ENCODE measurements at places on chromosomes 12 and 14. TPM values are rescaled to one million over a fixed set of nuclear protein-coding genes. Genes with fewer than 3 reads are reported as not detected.
A peak's percentile ranks its signal among the peaks of the same experiment; 100 is the strongest.

- DNase-seq, result no peak
Observed at GRCh38 chr12:28865776-28866175, 283.3 kb upstream of the FAR2 start.

DNA sequence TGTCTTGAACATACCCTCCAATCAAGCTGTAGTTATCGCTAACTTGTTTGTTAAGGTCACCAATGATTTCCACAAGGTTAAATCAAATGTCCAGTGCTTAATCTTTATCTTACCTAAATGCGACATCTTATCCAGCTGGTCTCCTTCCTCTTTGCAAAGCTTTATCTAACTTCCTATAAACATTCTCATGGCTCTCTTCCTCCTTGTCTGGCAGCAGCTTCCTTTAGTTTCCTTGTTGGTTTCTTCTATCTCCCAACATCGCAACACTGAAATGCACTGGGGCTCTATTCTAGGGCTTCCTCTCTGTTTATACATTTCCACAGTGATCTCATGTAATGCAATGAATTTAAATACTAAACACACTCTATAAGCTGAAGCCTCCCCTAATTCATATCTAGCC is 28.7 kb downstream of the UBE2N start:
- DNase-seq, result no peak

GRCh38 chr14:53515276-53515675 is 362.2 kb upstream of the DDHD1 start:
- DNase-seq, result peak; percentile 22

DNA sequence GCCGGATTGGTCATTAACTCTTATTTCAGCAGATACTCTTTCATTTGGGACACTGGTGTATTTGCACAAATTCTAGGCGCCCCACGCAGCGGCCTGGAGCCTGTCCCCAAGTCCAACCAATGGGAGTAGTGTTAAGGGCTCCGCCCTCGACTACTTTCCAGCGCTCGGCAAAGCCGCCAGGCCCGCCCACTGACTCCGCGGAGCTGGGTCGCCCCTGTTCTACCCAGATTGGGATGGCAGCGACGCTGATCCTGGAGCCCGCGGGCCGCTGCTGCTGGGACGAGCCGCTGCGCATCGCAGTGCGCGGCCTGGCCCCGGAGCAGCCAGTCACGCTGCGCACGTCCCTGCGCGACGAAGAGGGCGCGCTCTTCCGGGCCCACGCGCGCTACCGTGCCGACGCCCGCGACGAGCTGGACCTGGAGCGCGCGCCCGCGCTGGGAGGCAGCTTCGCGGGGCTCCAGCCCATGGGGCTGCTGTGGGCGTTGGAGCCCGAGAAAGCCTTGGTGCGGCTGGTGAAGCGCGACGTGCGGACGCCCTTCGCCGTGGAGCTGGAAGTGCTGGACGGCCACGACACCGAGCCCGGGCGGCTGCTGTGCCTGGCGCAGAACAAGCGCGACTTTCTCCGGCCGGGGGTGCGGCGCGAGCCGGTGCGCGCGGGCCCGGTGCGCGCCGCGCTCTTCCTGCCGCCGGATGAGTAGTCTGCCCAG is at the start of gene ACOT6:
Gene ACOT6 (plus strand): TSS at position 179 of the 707 bp plus-strand sequence. CDS start 55 bp downstream, at position 234.
- peak; percentile 82 for DNase-seq

Gene SLC16A7
- total RNA-seq, result 26.2 TPM

DNA sequence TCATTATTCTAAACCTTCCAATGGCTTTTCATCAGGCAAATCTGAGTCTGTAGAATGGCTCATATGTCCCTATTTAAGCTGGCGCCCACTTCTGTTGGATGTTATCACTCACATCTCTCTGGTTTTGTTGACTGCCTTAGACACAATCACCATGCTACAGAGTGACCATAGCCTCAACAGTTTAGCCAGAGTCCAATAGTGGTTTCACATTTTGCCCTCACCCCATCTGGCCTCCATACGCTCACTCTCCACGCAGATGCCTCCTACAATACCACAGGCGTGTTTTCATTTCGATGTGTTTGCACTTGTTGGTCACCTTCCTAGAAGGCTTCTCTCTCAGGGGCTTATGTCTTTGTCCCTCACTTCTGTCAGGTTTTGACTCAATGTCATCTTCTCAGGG is 3.4 kb downstream of the KLRB1 start:
- no peak for DNase-seq

DNA sequence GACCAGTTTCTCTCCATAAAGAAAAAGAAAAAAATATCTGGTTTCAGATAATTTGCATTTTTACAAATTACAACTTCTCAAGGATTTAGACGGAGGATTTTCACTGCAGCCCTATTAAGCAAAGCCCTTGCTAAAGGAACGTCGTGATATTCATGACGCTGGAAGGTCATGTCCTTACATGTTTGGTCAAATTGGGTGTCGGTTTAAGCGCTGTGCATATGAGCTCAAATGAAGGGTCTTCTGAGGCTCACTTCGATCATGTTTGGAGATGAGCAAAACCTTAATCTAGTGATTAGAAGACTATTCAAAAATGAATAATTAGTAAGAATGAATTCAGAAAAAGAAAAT is 67.3 kb upstream of the USP15 start:
- no peak for DNase-seq

DNA sequence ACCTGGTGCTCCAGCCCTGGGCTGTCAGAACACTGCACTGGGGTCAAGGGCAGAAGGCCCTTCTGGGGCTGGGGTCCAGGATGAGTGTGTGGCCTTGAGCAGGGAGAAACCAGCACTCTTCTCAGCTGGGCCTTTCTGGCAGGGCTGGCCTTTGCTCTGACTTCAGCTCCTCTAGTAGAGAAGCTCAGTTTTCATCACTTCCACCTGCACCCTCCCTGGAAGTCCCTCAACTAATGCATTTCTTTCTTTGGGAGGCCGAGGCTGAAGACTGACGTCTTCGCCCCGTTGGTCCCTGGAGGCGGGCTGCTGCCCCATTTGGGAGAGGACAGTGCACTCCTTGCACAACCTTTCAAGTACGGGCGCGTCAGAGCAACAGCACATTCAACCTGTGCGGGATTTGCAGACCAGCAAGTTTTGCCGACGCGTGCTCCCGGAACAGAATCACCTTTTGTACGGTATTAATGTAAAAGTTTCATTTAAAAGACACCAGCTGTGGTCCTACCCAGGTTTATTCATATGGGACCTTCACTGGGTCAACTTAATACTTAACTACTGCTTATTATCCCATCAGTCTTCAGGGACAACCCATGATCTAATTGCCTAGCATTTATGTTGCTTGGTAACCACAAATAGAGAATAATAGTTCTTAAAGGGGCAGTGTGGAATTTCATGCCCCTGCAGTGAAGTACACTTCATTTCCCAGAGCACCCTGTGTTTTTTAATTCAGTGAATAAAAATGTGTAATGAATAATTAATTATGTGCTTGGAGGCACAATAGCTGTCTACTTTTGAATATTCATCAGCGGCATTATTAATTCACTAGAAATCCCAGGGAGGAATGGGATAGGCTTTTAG is 134.8 kb upstream of the VRK1 start:
- DNase-seq, result peak; percentile 43

GRCh38 chr14:44109036-44109435 is 398.0 kb downstream of the FSCB start:
- no peak for DNase-seq

- DNase-seq, result no peak
Observed at GRCh38 chr12:31331242-31331641, 5.3 kb upstream of the SINHCAF start.

Gene NT5DC3
- total RNA-seq, result 16.0 TPM

- DNase-seq, result no peak
Observed at GRCh38 chr14:28398506-28398905, 368.1 kb upstream of the FOXG1 start.

DNA sequence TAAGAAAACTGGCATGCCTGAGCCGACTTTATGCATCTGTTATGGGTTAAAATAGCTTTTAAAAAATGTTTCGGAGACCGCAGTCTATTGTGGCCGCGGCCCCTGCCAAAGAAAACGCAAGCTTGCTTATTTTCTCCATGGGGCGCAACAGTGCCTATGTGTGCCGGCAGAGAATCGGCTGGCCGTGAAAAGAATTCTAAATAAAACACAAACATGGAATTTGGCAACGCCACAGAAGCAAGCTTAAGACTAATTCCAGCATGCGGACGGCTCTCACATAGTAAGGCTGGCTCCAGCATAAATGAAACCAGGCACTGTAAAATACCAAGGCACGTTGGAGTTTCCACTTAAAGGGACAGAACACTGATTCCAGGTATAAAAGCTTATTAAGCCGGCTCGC is 56.7 kb downstream of the BCL11B start:
- peak; percentile 94 for DNase-seq

- DNase-seq, result no peak
Observed at GRCh38 chr12:13442457-13442856, 245.9 kb downstream of the EMP1 start.
